Bronchial epithelial cell (primary cell): ENCODE measurements at places on chromosomes 7 and 10.

DNA sequence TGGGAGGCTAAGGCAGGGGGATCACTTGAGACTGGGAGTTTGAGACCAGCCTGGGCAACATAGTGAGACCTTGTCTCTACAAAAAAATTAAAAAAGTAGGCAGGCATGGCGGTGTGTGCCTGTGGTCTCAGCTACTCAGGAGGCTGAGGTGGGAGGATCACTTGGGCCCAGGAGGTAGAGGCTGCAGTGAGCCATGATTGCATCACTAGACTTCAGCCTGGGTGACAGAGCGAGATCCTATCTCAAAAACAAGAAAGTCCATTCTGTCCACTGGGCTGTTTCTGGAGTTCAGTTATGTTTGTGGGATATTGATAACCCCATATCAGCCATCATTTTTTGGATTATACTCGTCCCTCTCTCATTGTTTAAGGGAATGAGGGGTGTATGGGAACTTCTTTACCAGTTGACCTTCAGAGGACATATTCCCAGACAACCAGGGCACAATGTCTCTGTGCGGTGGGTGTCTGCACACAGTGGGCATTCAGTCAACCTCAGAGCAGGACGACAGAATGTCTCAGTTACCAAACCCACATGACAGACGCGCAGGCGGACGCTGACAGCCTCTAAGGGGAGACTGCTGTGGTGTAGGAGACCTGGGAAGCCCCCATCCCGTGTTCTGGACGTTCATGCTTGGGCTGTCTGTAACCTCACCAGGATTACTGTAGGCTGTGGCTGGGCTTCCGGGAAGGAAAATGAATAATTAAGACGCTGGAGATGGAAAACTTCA is 69.4 kb downstream of the CARD11 start:
- DNase-seq = no peak

GRCh38 chr7:101363734-101364374 is 1.2 kb downstream of the COL26A1 start:
- peak; percentile 12 for DNase-seq

GRCh38 chr7:77752016-77752415 is 46.2 kb downstream of the TMEM60 start:
- no peak for DNase-seq

GRCh38 chr10:73537288-73537687 is 41.5 kb upstream of the PPP3CB start:
- no peak for DNase-seq

DNA sequence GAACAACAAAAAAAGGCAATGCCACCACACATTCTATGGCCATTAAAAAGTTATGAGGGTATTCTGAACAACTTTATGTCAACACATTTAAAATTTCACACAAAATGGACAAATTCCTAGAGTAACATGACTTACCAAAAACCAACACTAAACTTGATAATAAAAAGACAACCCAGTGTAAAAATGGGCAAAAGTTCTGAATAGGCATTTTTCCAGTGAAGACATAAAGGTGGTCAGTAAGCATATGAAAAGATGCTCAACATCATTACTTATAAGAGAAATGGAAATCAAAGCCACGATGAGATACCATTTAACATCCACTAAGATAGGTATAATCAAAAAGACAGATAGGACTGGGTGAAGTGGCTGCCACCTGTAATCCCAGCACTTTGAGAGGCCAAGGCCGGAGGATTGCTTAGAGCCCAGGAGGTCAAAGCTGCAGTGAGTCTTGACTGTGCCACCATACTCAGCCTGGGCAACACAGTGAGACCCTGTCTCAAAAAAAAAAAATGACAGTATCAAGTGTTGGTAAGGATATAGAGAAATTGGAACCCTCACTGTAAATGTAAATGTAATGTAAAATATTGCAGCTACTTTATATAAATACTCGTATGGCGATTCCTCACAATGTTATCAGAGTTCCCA is 71.1 kb upstream of the OIT3 start:
- DNase-seq = no peak

GRCh38 chr10:72952642-72953158 is 1.9 kb downstream of the PLA2G12B start:
- DNase-seq = no peak

DNA sequence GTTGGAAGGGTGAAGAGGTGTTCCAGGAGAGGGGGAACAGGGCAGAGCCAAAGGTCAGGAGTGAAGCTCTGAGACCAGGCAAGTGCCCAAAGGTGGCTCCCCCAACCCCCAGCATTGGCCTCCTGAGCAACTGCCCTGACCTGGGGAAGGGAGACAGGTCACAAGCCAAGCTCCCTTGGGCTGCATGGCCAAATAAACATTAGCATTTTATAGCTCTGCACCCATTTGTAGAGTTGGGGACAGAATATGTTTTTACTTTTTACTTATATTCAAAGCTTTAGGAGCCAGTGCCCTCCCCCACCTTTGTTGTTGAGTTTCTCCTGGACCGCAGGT is 4.0 kb downstream of the UNC5B start:
- DNase-seq = no peak

- DNase-seq = no peak
Measured at GRCh38 chr10:17476073-17476472, 21.7 kb upstream of the ST8SIA6 start.

- no peak for DNase-seq
Measured at GRCh38 chr10:68804692-68805091, 22.6 kb upstream of the STOX1 start.

DNA sequence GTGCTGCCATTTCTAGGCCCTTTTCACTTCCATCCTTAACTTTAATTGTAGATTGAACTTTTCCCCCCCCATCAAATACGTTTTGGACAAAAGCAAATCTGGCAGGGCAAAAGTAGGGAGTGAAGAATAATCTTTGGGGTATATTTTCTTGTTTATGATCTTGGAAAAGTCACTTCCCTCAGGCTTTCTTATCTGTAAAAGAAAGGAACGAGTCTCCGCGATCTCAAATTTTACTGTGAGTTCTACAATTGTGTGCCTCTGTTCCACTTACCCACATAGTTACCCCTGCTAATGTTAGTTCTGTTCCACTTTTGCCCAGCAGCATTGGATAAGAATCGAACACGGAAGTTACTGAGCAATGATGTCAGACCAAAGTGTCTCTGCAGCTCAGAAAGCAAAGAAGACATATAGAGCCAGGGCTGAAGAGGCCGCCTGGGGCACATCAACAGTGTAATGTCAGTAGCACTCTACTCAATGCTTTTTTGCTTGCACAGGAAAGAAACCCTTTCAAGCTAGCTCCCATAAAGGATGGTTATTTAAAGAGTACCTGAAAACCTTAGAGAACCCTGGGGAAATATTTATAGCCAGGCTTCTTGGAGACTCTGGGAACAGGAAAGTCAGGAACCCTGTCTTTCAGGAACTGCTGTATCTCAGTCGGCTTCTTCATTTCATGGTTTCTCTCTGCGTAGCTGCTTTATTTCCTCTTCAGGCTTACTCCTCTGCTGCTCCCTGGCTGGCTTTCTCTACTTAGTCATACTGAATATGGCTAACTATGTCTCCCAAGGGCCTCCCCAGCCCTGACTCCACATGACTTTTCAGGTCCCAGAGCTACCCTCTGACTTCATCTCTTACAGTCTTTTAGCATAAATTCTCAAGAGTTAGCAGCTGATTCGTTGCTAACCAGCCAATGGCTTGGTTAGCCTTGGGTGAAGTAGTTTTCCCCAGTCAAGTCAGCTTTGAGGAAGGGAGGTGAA is 123.7 kb upstream of the FAM3C start:
- DNase-seq = no peak

- DNase-seq = no peak
Measured at GRCh38 chr7:16647435-16647960, 1.5 kb downstream of the BZW2 start.

- DNase-seq = no peak
Measured at GRCh38 chr7:36946401-36946739, 222.1 kb upstream of the AOAH start.

DNA sequence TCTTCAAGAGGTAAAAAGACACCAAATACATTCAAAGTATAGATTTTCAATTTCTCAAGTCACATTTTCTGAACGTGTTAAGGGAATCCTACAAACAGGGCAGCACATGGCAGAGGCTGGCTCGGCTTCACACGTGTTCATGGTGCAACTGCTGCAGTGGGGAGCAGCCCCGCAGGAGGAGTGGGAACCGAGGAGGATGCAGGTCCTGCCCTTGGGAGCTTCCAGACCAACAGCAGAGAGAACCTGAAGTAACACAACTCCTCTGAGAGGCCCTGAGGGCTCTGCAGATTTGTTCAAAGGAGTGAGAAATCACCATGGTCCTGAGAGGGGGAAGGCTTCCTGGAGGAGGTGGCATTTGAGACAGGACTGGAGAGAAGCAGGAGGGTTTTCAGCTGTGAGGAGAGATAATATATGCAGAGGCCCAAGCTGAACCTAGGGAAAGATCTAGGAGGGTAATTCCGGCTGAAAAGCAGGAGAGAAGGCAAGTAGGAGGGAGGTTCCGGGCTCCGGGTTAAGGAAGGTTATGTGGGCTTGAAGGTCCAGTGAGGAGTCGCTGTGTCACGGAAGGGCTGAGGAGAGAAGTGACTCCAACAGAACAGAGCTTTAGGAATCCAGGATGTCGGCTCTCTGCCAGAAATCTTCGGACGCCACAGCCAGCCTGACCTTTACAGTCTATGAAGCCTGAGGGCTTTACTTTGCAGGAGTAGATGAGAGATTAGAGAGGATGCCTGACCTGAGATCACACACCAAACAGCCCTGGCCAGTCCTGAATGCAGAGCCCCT is 77.5 kb downstream of the GPR26 start:
- DNase-seq = no peak
